ENCODE measurements at places on chromosomes 11 and 22.

DNA sequence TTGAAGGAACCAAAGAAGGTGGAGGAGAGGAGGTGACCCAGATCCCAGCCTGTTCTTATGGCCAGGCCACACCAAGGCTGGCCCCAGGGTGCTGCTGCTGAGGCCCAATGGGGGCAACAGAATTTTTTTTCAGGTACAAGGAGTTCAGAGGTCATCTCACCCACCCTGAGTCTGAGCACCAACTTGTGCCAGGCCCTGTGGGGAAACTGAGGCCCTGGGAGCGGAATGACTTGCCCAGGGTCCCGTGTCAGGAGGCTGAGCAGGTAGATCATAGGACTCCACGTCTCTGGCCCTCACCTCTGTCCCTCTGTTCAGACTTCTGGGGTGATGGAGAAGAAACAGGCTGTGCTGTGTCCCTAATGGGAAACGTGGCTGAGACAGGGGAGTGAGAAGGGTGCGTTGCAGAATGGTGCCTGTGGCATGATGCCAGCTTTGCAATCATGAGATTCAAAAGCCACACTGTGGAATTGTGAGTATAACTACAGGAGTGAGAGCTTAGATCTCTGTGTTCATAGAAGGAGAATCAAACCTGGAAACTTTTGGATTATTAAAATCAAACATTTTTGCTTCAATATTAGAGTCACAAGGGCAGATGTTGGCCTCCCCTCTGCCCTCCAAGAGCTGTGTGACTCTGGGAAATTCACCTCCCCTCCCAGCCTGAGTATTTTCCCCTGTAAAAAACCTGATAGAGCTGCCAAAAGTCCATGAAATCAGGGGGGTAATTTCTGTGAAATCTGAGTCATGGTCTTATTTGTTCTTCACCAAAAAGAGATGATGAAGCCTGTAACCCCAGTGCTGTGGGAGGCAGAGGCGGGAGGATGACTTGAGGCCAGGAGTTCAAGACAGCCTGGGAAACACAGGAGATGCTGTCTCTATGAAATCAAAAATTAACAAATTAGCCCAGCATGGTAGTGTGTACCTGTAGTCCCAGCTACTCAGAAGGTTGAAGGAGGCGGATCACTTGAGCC is 874 bp downstream of the APOL1 start:
- DNase-seq: no peak

DNA sequence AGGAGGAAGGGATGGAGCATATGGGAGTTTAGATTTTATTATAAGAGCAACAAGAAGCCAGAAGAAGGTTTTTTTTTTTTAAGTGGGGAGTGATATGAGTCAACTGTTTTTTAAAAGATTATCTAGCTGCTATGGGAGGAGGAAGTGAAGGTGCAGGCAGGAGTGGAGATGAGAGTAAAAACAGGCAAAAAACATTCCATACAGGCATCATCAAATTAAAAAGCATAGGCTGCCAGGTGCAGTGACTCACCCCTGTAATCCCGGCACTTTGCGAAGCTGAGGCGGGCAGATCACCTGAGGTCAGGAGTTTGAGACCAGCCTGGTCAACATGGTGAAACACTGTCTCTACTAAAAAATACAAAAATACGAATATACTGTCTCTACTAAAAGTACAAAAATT is 368.4 kb upstream of the MTNR1B start:
- no peak for DNase-seq

GRCh38 chr11:40306938-40307548 is 1152.4 kb downstream of the LRRC4C start:
- DNase-seq: peak; percentile 59

DNA sequence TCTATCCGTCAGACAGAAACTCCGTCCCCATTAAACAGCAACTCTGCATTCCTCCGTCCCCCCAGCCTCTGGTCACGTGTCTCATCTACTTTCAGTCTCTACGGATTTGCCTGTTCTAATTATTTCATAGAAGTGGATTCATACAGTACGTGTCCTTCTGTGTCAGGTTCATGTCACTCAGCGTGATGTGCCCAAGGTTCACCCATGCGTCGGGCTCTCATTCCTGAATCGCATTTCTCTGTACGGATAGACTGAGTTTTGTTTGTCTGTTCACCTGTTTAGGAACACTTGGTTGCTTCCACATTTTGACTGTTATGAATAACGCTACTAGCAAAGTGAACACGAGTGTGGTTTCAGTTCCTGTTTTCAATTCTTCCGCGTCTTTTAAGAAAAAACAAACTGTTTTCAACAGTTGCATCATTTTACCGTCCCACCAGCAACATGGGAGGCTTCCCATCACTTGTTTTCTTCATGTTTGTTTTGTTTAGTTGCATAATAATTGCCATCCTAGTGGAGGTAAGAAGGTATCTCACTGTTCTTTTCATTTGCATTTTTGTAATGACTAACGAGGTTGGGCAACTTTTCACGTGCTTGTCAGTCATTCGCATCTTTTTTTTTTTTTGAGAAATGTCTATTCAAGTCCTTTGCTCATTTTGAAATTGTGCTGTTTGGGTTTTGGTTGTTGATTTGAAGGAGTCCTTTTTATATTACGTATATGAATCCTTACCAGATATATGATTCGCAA is 8.9 kb upstream of the NLRP6 start:
- DNase-seq: no peak

DNA sequence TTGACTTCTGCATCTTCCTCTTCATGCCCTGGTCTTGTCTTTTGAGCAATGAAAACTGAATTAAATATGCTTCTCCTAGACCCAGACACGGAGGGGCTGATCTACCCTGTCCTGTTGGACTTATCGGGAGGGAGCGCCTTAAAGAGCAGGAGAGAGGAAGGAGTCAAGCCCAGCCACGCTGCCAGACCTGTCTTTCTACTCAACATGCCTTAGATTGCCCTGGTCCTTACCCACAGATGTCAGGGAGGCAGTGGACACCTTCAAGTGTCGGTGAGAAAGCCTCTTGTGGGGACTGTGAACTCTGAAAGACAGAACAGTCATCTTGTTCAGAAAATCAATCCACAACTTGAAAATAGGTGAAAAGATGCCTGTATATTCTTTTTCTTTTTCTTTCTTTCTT is 61.8 kb downstream of the IRAG1 start:
- DNase-seq: no peak

DNA sequence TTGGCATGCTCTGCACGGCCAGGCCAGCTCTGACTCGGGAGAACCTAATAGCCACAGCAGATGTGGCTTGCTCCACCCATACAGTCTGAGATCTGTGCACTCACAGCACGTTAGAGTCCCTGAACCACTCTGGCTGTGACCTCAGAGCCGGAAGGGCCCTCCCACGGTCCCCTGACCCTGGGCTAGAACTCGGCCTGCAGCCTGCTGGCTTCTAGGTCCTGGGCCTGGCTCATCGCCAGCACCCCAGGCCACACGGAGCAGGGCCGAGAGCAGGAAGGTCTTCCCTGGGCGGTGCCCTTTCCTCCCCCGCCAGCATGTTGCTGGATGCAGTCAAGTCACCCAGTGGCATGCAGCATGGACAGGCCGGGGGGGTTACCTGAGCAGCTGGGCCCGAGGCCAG is 35.3 kb upstream of the TTLL12 start:
- DNase-seq: no peak

DNA sequence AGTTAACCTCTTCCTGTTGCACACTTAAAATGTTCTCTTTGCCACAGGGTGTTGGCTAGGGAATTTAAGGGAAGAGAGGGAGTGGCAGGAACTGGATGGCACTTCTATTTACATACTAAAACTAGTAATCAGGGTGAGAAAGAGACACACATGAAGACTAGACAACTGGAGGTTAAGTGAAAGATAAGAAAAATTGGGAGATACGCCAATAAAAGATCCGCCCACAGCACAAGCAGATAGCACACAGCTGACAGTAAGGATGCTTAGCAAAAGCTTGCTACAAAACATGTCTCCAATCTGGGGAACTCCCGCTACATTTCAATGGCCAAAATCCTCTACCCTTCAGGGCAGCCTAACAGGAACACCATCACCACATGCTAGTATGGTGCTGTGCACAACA is 12.8 kb downstream of the CPSF7 start:
- no peak for DNase-seq

- peak; percentile 82 for DNase-seq
Measured at GRCh38 chr11:129061492-129062230, 119.0 kb upstream of the TP53AIP1 start.

- peak; percentile 66 for DNase-seq
Measured at GRCh38 chr11:10669258-10670033, 24.1 kb downstream of the IRAG1 start.

DNA sequence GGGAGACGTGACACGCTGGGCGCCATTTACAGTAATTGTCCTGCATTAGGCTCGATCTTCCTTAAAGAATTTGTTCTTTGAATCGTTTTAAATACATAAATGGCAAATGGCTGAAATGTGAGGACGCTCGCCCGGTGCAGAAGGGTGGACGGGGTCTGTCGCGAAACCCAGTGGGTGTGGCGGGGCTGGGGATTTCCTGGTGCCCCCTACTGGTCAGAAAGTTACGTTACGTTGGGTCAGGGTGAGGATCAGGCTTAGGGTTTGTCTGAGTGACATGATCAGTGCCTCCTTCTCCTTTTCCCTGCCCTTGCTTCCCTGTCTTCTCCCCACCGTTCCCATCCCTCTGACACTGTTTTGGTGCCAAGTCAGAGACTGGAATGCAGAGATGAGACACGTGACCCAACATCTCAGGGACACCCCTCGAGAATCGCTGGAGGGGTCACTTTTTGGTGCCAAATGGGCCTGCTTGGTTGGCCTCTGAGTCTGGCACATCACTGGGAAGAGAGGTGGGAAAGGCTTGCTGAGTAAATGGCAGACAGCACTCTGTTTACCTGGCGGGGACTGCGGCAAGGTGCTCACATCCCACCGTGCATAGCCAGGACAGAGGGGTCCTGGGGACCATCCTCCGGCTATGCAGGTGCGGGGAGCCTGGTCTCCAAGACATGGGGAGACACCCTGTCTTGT is 1107.6 kb downstream of the BRD1 start:
- no peak for DNase-seq

DNA sequence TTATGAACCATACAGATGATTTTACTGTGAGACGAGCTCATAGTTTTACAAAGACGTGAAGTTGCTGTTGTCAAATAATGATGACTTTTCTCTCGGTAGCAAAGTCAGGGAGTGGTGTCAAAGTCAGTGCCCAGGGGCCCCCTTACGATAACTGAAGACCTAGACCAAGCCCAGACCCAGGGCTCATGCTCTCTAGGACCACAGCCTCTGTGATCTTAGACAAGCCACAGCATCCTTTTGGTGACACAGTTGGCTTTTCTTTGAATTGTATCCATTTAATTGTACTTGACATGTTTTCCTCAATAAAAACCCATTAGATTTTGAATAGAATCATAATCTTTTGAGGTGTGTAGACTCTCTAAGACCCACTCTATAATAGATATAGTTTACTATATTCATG is 17.9 kb upstream of the POGLUT3 start:
- DNase-seq: no peak

GRCh38 chr11:111305162-111305802 is 6.9 kb downstream of the POU2AF3 start:
- DNase-seq: no peak

GRCh38 chr11:46361283-46362155 is 14.3 kb downstream of the DGKZ start:
- peak; percentile 69 for DNase-seq

- DNase-seq: no peak
Measured at GRCh38 chr11:113729456-113729855, 23.3 kb upstream of the TMPRSS5 start.

- DNase-seq: no peak
Measured at GRCh38 chr22:36221799-36222751, 17.3 kb downstream of the APOL2 start.

DNA sequence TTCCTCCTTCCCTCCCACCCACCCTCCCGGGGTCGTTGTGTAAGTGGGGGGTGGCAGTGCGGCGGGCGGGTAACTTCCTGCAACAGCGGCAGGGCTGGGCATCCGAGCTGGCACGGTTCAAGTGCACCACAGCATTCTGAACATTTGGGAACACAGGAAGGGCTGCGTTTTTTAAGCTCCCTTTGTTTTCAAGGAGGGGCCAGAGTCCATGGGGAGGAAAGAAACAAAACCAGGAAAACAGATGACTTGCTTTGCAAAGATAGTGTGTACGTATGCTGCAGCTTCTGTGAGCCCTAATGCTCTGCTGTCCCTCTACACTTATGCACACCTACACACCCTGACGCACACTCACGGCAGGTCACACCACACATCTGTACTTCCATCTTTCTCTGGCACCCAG is 152.5 kb downstream of the FBXO7 start:
- DNase-seq: no peak

GRCh38 chr11:104055596-104055995 is 19.2 kb downstream of the DDI1 start:
- DNase-seq: no peak

DNA sequence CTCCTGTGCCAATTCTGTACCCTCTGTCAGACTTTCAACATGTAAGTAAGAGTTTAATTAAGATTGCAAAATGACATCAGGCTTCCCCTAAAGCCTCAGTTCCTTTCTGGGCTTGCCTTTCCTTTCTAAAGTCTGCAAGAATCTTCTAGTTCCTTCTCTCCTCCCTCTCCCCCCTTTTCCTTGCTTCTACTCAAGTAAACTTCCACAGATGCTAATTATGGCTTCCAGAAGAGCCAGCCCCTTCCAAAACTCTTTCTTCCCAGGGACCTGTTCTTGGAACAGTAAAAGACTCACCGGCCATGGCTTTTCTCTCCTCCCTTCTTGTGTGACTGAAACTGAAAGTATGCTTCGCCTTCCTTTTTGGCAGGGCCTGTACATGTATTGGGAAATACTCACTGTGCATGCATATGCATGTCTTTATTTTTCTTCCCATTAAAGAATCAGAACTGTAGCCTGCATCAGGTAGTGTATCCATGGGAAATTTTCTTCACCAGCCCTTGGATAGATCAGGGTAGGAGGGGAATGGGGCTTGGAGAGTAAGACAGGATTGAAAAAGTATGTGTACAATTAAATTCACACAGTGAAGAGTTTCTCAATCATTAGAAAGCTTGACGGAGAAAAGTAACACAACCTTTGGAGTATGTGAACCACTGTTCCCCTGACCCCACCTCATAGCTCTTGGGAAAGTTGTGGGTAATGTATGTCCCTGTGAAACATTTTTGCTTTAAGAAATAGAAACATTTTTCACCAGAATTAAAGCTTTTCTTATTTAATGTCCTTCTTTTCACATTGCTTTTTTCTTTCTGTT is at the start of gene CASP1:
Gene CASP1 (minus strand): TSS at position 332 of the 808 bp plus-strand sequence. CDS start 31 bp downstream, at position 301.
- peak; percentile 81 for DNase-seq

- peak; percentile 64 for DNase-seq
Measured at GRCh38 chr11:65315204-65315865, 669 bp downstream of the CDC42EP2 start.

DNA sequence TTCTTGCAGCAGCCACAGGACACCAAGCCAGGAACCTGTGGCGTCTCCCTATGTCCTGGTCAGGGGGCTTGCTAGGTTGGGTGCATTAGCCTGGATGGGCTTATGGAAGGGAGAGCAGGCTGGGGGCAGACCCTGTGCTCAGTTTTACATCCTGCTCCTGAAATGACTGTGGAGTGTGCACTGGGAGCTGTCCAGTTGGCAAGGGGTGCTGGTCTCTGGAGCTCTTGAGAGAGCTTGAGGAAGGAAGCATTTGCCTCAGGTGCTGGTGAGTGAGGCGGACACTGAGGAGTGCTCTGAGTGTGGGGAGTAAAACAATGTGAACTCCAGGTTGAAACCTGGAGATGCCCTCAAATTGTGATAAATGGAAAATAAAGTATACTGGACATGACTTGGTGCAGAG is 3.4 kb downstream of the SCGB1D4 start:
- peak; percentile 43 for DNase-seq

- no peak for DNase-seq
Measured at GRCh38 chr22:46486996-46487717, 50.3 kb downstream of the CELSR1 start.
